NCI-H187 treated with DMSO at 0.1 percent for 48 hours (cell line): ENCODE measurements at places on chromosomes 5 and 9.

DNA sequence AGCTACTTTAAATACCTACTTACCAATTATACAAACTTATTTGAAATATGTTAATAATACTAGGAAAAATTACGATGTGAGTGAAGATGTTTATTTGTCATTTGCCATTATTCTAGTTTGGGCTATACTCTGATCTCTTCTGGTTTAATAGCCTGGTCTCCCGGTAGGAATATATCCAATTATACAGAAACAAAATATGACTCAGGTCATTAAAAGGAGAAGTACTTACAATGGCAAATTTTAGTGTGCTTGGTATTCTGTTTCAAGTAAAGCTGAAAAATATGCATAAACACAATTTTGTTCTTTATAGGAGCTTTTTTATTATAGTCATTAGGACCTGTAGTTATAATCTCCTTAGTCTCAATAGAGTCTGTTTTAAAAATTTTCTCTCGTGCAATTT is 176.8 kb downstream of the SLCO4C1 start:
- DNase-seq, result no peak

DNA sequence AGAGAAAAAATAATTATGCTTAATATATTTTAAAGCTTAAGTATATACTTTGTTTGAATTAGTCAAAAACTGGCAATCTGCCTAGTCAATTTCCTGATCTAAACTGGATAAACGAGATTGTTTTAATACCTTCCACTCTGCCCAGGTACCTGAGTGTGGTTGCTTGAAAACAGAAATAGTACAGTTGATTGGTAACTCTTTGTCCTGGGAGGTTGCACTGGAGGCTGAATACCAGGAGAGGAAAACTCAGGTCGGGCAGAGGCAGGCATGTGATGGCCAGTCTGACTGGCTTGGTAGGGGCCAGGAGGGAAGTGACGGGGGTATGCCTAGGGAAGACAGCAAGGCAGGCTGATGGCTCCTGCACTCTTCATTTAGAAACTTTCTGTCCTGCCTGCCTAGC is 80.2 kb downstream of the PIK3R1 start:
- DNase-seq, result no peak

DNA sequence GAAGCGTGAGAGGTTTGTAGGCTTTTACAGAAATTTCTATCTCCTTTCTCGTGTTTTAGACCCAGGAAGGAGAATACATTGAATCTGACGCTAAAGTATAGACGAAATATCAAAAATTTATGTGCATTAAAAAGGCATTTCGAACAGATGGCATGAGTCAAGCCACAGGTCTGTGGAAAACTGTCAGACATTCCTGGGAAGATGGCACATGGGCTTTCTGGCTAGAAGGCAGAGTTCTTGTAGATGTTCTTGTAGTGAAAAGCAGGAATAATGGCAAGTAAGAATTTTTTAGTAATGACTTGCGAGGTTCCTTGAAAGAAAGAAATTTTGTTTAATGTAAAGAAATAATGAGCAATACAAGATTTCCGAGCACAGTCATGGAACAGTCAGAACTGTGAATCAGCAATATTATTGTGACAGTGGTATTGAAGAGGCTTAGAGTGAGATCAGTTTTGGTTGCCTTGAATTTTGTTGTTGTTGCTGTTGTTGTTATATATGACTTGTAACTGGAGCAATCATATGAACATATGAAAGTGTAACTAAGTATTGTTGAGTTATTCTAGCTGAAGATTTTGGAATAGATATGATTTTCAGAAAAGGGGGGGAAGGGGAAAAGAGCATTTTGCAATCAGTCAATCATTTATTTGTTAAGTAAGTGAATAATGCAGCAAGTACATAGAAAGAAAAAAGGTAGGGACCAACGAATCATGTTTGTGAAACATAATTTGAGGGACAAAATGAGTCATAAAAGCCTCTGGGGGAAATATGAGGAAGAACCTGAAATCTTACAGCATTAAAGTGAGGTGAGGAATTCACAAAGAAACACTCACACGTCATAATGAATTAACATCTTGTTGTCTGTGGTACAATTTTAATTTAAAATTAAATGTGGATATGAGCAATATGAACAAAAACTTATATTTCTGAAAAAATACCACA is 339.0 kb upstream of the CTNND2 start:
- DNase-seq, result no peak

DNA sequence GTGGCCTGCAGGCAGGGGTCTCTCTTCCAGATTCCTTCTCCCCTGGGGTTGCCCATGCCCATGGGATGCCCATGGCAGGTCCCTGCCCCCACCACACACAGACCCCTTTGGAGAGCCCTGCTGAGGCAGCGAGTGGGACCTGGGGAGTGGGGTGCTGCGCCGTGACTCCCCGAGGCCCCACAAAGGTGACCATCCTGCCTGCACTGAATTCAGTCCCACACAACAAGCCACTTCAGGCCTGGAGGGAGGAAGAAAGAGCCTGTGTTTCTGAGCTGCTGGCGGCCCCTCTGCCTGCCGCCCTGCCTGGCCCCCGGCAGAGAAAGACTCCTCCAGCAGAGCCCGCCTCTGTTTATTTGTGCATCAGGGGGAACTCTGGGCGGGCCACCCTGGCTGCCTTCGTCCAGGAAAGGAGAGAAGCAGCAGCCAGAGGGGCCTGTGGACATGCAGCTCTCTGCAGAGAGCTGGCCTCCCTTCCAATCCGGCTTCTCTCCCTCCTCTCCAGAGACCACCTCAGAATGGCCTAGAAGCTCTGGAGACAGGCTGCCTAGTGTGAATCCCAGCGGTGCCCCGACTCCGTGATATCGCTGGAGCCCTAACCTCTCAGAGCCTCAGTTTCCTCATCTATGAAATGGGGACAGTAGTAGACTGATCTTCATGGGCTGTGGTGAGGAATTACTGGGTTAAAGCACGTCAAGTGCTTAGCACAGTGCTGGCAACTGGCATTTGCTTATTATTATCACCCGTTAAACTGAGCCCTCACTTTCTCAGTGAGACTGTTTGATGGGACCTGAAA is 72.9 kb downstream of the COL27A1 start:
- DNase-seq, result no peak

DNA sequence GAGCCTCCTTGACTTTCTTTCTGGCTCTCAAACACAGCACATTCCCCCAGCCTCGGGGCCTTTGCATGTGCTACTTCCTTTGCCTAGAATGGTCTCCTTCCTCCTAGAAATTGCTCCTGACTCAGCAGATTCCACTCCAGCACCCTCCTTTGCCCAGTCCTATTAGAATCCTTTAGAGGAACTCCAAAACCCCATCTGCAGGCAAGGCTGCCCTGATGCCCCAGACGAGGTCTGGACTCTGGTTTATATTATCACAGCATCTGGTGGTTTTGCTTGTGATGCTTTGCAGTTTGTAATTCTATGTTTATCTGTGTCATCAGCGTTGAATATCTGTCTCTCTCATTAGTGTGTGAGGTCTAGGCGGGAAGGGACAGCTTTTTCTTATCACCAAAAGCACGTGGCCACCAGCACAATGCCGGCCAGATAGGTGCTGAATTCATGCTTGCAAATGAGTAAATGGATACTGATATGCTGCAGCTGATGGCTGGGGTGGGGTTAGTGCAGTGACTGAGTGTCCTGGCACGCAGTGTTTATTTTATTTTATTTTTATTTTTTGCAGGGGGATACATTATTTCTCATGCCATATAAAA is 30.0 kb upstream of the ANKH start:
- DNase-seq, result no peak

- DNase-seq, result no peak
Observed at GRCh38 chr5:56010431-56010830, 15.7 kb upstream of the IL6ST start.

DNA sequence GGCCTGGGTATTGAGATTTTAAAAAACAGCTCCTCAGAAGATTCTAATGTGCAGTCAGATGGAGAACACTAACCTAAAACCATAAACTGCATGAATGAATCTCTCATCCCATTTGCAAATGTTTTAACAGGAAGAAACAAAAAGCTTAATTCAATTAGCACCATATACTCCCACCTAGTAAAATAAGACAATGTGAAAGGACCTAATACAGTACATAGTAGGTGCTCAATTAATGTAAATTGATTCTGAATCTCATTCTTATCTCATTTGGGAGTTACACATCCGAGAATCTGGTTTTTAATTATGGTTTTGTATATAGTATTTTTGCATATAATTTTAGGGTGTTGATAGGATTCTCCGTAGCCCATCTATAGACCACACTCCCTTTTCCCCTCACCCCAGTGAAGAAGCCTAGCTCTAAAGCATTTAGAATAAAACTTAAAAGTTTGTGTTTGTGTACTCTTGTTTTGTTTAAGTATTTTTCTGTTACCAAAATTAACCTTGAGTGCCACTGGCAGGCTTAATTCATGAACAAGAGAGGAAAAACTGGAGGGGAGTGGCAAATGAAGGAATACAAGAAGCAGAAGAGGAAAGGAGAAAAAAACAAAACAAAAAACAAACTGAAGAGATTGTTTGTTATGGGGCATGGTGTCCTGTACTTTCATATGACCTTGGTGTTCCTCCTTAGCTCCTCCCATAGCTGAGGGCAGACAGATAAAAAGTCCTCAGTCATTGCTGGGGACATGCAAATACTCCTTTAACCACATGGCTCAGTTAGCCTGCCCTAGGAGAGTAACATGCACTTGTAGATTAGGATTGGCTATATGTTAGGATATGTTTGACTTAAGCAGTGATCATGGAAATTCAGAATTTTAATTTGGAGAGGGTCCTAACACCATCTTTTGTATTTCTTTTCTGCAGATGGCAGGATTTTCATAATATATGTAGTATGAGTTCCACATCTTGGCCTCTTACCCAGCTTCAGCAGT is 1.2 kb downstream of the RNF14 start:
- no peak for DNase-seq

DNA sequence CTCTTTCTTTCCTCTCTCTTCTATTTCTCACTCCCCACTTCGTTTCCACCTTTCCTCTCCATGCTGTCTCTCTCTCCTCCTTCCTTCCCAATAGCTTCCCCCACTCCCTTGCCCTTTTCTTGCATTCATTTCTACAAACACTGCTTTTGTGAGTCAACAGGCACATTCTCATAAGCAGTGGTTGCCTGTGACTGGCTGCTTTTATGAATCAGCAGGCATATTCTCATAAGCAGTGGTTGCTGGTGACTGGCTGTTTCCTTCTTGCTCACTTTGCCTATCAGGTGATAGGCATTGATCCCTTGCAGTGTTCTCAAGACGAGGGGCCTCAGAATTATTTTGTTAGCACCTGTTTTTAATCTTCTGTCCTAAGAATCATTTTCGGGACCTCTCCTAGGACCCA is 116.1 kb upstream of the ACTBL2 start:
- no peak for DNase-seq

DNA sequence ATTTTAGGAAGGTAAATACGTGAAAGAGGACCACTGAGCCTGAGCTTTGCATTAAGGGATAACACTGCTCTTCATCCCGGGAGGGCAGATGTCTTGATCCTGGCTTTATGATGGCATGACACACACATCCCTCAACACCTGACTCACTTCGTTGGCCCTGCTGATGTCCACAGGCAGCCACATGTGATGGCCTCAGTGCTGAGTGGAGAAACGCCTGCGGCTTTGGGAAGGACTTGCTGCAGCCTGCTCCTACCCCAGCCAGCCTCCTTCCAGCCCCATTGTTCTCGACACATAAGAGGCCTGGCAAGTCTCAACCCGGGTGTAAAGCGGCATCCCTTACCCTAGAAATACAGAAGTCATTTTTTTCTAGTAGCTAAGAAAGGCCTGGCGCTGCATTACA is 169.0 kb downstream of the SYK start:
- DNase-seq, result no peak

DNA sequence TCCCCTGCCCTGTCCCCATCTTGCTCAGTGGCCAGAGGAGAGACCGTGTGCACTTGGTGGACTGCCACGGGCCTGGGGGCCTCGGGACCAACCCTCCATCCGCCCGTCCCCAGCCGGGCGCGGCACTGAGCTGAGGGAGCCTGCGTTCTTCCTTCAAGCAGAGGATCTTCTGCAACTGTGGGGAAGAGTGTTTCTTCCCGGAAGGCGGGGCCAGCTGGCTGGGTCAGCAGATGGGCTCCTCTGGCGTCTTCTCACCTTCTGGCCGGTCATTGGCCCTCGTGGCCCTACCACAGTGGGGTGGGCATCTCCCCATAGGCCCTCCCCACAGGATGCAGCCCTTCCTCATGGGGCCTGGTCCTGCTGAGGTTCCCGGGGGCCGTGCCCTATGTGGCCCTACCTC is 17.4 kb downstream of the RXRA start:
- no peak for DNase-seq

- no peak for DNase-seq
Observed at GRCh38 chr9:129713402-129713679, 39.5 kb downstream of the PTGES start.

DNA sequence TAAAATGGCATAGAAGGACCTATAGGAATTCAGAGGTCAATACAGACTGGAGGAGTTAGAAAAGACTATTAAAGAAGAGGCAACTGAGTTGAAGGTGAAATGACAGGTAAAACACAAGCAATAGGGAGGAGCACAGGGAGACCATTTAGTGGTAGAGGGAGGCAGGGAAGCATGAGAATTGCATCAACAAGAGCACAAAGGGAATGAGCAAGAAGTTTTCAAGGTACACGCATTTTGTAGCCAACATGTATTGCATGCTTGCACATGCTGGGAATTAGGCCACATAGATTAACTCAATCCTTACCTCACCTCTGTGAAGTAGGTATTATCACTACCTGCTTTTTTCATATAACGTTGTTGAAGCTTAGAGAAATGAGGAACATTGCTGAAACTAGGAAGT is 42.3 kb downstream of the PLPP1 start:
- DNase-seq, result no peak

DNA sequence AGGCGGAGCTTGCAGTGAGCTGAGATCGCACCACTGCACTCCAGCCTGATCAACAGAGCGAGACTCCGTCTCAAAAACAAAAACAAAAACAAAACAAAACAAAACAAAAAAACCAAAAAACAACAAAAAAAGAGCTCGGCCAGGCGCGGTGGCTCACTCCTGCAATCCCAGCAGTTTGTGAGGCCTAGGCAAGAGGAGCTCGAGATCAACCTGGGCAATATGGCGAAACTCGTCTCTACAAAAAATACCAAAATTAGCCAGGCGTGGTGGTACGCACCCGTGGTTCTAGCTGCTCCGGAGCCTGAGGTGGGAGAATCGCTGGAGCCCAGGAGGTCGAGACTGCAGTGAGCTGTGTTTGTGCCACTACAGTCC is 20.2 kb downstream of the TRIM7 start:
- DNase-seq, result no peak

DNA sequence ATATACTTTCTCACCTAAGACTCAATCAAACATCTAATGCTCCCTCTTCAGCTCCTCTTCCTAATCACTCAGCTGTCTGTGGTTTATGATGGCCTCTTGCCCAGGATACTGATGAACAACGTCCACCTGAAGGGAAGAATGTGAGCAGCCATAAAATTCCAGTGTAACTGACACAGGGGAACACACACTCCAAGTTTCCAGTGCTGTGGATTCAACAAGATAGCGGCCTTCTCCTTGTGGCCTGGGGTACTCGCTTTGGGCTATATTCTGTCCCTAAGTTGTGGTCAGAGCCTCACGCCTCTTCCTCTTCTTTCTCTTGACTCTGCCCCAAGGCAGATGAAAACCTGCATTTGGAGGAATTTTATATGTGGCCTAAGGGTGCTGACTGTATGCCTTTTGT is 11.7 kb downstream of the B4GALT1 start:
- no peak for DNase-seq

GRCh38 chr5:156096259-156096658 is 230.7 kb upstream of the SGCD start:
- DNase-seq, result no peak
